Mesothelial cell of epicardium (in vitro differentiated cells): ENCODE measurements at places on chromosomes 2 and 18. TPM values are rescaled to one million over a fixed set of nuclear protein-coding genes. Genes with fewer than 3 reads are reported as not detected.
A peak's percentile ranks its signal among the peaks of the same experiment; 100 is the strongest.

GRCh38 chr2:64204703-64205102 is 60.5 kb upstream of the PELI1 start:
- H3K36me3 ChIP-seq, result no peaks in the 10 kb centered on the region
- DNase-seq, result no peak
- H3K4me1 ChIP-seq, result peaks cover 55% of the 10 kb centered on the region
- H3K27ac ChIP-seq, result peak overlapping the region; percentile 97

DNA sequence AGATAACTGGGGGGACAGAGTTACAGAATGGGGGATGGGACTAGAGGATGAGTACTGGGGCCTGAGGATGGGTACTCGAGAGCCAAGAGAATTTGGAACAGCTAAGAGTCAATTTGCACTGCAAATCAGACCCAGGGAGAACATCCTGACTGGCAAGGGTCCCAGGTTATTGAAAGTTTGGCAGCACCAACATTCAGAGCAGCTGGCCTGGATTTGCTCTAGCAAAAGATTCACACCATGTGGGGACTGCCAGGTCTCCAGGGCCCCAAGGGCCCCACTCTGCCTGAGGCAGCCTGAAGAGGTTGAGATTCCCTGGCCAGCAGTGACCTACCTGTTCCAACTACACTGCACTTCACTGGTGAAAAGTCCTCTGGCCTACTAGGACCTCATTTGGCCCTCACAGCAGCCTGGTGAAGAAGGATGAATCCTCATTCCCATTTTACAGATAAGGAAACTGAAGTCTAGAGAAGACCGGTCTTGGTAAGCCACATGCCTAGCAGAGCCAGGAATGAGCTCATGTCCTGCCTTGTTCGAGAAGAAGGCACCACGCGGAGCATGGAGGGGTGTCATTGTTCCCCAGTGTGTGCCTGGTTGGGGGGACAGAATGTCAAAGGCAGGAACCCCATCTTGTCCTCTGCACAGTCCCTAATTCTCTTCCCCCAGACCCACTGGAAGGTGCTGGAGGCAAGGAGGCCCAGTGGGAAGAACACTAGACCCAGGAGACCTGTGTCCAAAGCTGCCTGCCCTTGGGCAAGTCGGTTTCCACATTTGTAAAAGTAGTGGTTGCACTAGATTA is 258.6 kb downstream of the TNS1 start:
- H3K36me3 ChIP-seq, result no peaks in the 10 kb centered on the region
- DNase-seq, result no peak
- H3K27ac ChIP-seq, result no peak overlapping the region
- H3K4me1 ChIP-seq, result peaks cover 3% of the 10 kb centered on the region

Gene IGFBP5
- total RNA-seq, result 415 to 456 TPM (median 447 TPM) in 3 replicates

GRCh38 chr2:213266421-213266820 is 17.8 kb upstream of the SPAG16 start:
- H3K27me3 ChIP-seq, result no peaks in the 10 kb centered on the region
- DNase-seq, result no peak
- H3K27ac ChIP-seq, result no peak overlapping the region
- no peak overlapping the region for H3K4me3 ChIP-seq
- H3K4me1 ChIP-seq, result peaks cover 6% of the 10 kb centered on the region
- no peaks in the 10 kb centered on the region for H3K36me3 ChIP-seq

Gene CASP10
- 2.2 to 3.1 TPM (median 2.8 TPM) in 3 replicates for total RNA-seq

DNA sequence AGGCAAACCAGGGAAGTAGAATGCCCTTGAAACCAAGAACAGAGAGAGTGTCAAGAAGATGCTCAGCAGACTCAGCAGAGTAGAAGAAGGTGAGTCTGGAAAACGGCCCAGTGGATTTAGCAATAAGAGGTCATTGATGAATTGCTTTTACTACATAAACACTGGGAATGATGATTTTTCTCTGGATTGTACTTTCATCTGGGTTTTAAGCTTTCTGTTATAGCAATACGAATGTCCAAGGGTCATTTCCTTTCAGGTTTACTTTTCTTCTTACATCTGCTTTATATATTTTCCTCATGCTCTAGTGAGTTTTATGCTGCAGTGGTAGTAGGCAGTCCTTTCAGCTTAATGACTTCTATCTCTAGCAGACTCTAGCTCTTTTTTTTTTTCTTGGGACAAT is 16.9 kb downstream of the EML6 start:
- no peak for DNase-seq
- H3K4me3 ChIP-seq, result no peak overlapping the region
- H3K27me3 ChIP-seq, result no peaks in the 10 kb centered on the region

- no peaks in the 10 kb centered on the region for H3K27me3 ChIP-seq
- peaks cover 1% of the 10 kb centered on the region for H3K36me3 ChIP-seq
- DNase-seq, result no peak
- H3K4me3 ChIP-seq, result no peak overlapping the region
- no peak overlapping the region for H3K27ac ChIP-seq
Measured at GRCh38 chr2:213627835-213628460, 343.7 kb downstream of the SPAG16 start.

- peaks cover 12% of the 10 kb centered on the region for H3K36me3 ChIP-seq
Measured at GRCh38 chr2:191682126-191682525, 4.2 kb downstream of the NABP1 start.

Gene SETBP1
- total RNA-seq, result 44.6 to 47.7 TPM (median 46.0 TPM) in 3 replicates

DNA sequence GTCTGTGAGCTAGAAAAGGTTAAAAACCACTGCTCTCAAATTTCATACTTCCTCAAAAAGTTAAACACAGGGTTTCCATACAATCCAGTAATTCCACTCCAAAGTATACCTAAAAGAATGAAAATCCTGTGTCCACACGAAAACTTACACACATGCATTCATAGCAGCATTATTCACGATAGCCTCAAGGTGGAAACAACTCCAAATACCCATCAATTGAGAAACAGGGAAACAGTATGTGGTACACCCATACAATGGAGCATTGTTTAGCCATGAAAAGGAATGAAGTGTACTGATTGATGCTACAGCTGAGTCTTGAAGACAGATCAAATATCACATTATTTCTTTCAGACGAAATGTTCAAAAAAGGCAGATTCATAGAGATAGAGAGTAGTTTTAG is 36.7 kb downstream of the UXS1 start:
- H3K27ac ChIP-seq, result no peak overlapping the region
- DNase-seq, result no peak
- H3K4me3 ChIP-seq, result no peak overlapping the region
- peaks cover 40% of the 10 kb centered on the region for H3K4me1 ChIP-seq
- no peaks in the 10 kb centered on the region for H3K27me3 ChIP-seq

Gene CXCR4
- total RNA-seq, result 1.5 to 2.1 TPM (median 1.8 TPM) in 3 replicates

DNA sequence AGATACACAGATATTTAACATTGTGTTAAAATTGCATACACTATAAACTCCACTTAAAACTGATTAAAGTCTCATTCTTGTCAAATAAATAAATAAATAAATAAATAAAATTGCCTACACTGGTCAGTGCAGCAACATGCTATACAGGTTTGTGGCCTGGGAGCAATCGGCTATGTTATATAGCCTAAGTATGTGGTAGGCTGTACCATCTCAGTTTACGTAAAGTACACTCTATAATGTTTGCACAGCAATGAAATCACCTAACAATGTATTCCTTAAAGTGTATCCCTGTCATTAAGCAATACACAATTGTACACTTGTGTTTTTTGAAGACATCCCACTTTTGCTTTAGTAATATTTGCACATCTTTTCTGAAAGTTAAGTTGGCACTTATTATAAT is 337.7 kb upstream of the SETBP1 start:
- peaks cover 4% of the 10 kb centered on the region for H3K4me1 ChIP-seq
- DNase-seq, result no peak
- no peak overlapping the region for H3K27ac ChIP-seq
- H3K27me3 ChIP-seq, result no peaks in the 10 kb centered on the region

- H3K36me3 ChIP-seq, result no peaks in the 10 kb centered on the region
- no peak overlapping the region for H3K4me3 ChIP-seq
- no peak for DNase-seq
- no peak overlapping the region for H3K27ac ChIP-seq
- H3K4me1 ChIP-seq, result peaks cover 10% of the 10 kb centered on the region
Measured at GRCh38 chr2:235555371-235555770, 61.5 kb downstream of the AGAP1 start.

Gene CYTIP
- 0.38 TPM in 1 of 3 replicates, not detected in the others for total RNA-seq

Gene KANSL1L
- total RNA-seq, result 24.4 to 28.0 TPM (median 25.9 TPM) in 3 replicates

- no peaks in the 10 kb centered on the region for H3K4me1 ChIP-seq
- no peak for DNase-seq
- peaks cover 33% of the 10 kb centered on the region for H3K27me3 ChIP-seq
- H3K4me3 ChIP-seq, result no peak overlapping the region
- no peaks in the 10 kb centered on the region for H3K36me3 ChIP-seq
- no peak overlapping the region for H3K27ac ChIP-seq
Measured at GRCh38 chr2:26816893-26817292, 31.0 kb downstream of the CENPA start.

GRCh38 chr2:190062601-190063000 is at the start of gene MSTN:
Gene MSTN, minus strand, starts transcription at chr2:190062729. Its CDS starts 133 bp downstream, at chr2:190062596.
- DNase-seq, result no peak
- H3K4me3 ChIP-seq, result no peak within 1 kb of the TSS
- no peaks in the 10 kb centered on the region for H3K36me3 ChIP-seq
- H3K27me3 ChIP-seq, result no peaks in the 10 kb centered on the region

- no peaks in the 10 kb centered on the region for H3K36me3 ChIP-seq
- no peak overlapping the region for H3K27ac ChIP-seq
- H3K4me1 ChIP-seq, result no peaks in the 10 kb centered on the region
- no peak for DNase-seq
Measured at GRCh38 chr2:17869128-17869527, 9.3 kb upstream of the KCNS3 start.

- no peaks in the 10 kb centered on the region for H3K27me3 ChIP-seq
- H3K4me3 ChIP-seq, result no peak overlapping the region
- peaks cover 42% of the 10 kb centered on the region for H3K4me1 ChIP-seq
Measured at GRCh38 chr2:196337208-196337953, 166.0 kb upstream of the STK17B start.

GRCh38 chr2:237341872-237342271 is 72.1 kb downstream of the COL6A3 start:
- H3K36me3 ChIP-seq, result peaks cover 7% of the 10 kb centered on the region
- H3K4me1 ChIP-seq, result peaks cover 11% of the 10 kb centered on the region
- DNase-seq, result no peak
- H3K4me3 ChIP-seq, result no peak overlapping the region

Gene SNED1
- 7.1 to 10.5 TPM (median 9.4 TPM) in 3 replicates for total RNA-seq

DNA sequence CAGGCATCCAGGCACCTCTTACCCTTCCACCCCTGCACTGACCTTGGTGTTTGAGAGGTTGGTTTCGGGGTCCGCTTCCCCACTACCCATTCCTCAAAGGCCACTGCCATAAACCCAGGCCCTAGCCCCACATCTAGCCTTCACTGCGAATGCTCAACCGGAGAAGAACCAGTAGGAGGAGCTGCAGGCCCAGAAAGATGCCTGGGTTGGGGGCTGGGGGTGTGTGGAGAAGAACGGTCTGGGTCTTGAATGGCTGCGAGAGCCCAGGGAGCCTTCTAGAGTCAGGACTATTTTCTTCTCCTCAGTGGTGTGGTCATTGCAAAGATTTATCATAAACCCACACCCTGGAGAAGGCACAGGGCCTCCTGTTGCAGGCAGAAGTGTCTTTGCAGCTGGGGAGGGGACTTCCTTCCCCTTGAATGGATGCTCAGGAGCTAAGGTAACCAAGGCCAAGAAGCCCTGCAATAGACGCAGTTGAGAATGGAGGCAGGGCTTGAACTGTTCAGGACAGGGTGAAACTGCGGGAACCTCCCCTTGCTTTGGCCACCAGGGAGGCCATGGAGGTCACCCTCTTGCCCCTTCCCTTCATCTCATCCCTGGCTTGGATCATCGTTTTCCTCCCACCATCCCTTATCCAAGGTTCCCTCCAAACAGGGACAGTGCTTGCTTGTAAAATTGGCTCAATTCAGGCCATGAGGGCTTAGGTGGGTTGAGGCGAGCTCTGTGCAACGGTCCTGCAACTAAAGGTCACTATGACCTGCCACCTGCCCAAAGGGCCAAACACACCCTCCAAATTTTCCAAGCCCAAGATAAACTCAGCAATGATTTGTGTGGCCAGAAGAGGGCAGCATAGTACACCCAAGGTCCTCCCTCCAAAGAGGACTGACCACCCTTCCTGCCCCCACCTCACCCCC is 20.9 kb downstream of the THNSL2 start:
- peaks cover 11% of the 10 kb centered on the region for H3K4me1 ChIP-seq
- no peaks in the 10 kb centered on the region for H3K36me3 ChIP-seq
- H3K27ac ChIP-seq, result no peak overlapping the region
- no peak for DNase-seq

DNA sequence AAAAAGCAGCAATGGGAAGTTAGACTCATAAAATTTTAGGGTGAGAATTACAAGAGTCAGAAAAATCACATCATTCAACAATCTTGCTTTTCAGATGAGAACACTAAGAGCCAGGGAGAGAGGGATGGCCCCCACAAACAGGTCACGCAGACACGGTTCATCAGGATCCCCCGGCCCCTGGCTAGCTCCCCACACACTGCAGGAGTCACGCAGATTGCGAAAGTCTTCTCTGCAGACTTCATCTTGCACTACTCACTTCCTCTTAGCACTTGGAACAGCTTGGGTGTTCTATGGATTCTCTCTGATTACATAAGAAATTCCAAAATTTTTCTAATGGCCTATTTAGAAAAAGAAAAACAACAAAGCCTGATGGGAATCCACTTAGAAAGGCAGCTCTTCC is 21.6 kb upstream of the SULT1C2 start:
- peaks cover 9% of the 10 kb centered on the region for H3K27me3 ChIP-seq
- no peak overlapping the region for H3K27ac ChIP-seq
- no peaks in the 10 kb centered on the region for H3K36me3 ChIP-seq
- H3K4me1 ChIP-seq, result no peaks in the 10 kb centered on the region
- no peak for DNase-seq

DNA sequence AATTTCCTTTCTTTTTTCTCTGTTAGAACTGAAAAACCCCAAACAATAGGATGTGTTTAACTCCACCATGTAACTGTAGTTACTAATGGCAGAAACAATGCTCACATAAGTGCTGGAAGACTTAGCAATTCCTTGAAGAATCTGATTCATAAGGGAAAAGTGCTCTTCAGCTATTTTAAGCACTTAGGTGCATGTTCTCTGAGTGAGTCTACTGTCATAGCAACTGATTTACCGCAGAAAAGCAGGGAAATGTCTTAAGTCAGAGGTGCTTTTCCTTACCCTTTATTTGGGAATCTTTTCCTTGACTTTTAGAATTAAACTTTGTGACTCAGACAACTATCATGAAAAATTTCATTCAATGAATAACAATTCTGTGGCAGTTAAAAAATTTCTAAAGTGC is 65.4 kb upstream of the NABP1 start:
- no peak overlapping the region for H3K27ac ChIP-seq
- H3K27me3 ChIP-seq, result no peaks in the 10 kb centered on the region
- H3K4me1 ChIP-seq, result peaks cover 1% of the 10 kb centered on the region
- DNase-seq, result no peak
- no peak overlapping the region for H3K4me3 ChIP-seq

Gene CAPN14
- 0.40 to 0.54 TPM (median 0.47 TPM) in 3 replicates for total RNA-seq

Gene LRPPRC
- total RNA-seq, result 99.9 to 105 TPM (median 99.9 TPM) in 3 replicates

Gene CHMP3
- total RNA-seq, result 73.5 to 75.8 TPM (median 73.8 TPM) in 3 replicates
